ENCODE measurements at places on chromosomes 12 and 14.
A peak's percentile ranks its signal among the peaks of the same experiment; 100 is the strongest.

GRCh38 chr12:3431686-3432085 lies 59.3 kb upstream of the PRMT8 start:
- DNase-seq: no peak

DNA sequence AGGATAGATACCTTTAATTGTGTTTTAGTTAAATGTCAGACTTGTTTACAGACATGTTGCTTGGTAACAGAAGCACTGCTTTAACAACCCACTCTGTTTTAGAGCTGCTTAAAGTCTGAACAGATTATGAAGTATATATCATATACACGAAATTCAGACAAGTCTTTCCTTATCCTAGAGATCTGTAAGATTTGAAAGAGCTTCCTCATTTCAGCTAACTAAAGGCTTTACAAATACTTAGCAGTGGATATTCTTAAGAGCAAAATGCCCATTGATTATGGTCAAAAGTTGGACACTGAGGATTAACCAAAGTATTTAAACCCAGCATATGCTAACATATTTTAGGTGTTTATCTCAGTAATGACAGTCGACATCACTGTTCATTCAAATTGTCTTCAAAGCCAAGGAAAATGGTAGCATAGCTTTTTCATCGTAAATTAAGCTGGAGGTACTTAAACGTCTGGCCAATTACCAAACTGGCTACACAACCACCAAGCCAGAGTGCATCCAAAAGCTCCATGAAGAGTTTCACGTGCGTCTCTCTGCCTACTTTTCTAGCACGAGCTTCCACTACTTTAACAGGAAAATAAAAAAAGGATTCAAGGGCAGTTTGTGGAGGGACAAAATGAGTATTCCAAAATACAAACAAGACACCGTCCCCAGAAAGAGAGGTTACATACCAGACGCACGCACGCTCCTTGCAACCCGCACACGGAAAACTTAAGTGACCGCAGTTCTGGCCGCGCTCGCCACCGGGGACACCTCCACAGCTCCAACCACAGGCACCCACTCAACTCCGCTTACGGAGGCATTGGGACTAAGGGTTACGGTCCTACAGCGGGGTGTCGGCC lies 565 bp downstream of the CEP83 start:
- DNase-seq: no peak

DNA sequence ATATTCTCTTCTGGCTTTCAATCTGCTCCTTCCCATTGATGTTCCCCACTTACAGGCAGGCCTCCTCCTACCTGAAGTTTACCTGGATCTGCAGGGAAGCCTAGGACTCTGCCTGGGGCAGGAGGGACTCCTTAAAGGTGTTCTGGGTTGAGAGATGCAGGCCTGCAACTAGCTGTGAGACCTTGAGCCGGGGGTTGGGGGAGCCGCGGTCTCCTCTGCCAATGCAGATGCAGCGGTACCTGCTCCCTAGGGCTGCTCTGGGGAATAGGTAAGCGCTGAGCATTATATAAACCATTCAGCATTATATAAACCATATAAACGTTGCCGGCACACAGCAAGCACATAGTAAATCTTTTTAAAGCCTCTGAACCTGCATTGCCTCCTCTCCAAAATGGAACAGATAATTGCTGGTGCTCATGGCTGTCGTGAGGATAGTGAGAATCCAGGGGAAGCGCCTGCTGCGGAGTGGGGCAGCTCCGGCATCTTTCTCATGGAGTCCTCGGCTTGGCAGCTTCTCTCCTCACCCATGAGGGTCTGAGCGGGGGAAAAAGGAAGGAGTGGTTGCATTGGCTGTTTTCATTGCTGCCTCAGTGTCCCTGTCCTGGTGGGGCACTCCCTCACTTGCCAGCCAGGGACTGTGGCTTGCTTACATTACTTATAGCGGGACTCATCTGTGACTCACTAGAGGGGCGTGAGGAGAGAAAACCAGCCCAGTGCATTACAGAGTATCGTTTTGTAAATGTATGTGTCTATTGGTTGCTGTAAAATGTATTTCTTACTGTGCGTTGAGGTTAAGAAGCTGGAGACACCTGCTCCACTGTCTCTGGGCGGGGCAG lies 12.5 kb upstream of the KRT80 start:
- no peak for DNase-seq

DNA sequence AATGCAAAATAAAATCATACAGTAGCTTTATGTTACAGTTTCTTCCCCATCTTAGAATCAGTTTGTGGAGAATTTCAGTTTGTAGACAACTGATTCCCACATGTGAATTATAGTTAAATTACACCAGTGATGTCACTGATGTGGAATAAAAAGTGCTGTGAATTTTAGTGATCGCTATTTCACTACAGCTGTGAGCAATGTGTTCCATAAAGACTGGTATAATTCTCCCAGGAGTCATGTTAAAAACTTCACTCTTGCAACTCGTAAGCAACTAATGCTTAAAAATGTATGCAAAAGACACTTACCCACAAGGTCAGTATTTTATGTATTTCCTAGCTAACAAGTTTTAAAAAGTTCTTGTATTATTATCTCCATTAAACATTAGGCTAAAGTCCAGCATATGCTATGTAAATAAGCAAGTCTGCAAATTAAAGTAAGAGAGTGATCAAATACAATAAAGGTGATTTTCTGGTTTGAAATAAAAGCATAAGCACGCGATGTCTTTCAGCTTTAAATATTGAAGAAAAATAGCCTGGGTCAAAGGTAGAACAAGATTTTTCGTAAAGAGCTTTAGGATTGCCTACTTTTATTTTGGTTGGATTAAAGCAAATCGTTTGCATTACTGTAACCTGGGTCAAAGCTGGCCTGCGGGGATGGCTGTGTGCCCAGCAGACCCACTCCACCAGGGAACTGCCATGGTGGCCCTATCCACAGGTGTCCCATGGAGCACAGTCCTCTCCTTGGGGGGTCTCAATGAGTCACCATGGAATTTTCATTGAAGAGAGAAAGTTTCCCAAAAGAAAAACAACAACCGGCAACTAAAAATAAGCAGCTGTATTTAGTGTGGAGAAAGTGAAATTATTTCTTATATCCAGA lies 12.7 kb upstream of the LRIG3 start:
- DNase-seq: no peak

GRCh38 chr12:120711411-120711810 lies 1.2 kb downstream of the UNC119B start:
- no peak for DNase-seq

DNA sequence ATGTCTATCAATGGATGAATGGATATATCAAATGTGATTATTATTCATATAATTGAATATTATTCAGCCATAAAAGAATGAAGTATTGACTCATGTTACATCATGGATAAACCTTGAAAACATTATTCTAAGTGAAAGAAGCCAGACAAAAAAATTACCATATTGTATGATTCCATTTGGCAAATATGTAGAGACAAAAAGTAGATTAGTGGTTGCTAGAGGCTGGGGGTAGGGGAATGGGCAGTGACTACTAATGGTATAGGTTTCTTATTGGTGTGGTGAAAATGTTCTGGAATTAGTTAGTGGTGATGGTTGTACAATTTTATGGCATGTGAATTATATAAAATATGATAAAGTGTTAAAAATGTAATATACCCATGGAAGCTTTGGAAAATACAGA lies 31.8 kb upstream of the GNS start:
- no peak for DNase-seq

DNA sequence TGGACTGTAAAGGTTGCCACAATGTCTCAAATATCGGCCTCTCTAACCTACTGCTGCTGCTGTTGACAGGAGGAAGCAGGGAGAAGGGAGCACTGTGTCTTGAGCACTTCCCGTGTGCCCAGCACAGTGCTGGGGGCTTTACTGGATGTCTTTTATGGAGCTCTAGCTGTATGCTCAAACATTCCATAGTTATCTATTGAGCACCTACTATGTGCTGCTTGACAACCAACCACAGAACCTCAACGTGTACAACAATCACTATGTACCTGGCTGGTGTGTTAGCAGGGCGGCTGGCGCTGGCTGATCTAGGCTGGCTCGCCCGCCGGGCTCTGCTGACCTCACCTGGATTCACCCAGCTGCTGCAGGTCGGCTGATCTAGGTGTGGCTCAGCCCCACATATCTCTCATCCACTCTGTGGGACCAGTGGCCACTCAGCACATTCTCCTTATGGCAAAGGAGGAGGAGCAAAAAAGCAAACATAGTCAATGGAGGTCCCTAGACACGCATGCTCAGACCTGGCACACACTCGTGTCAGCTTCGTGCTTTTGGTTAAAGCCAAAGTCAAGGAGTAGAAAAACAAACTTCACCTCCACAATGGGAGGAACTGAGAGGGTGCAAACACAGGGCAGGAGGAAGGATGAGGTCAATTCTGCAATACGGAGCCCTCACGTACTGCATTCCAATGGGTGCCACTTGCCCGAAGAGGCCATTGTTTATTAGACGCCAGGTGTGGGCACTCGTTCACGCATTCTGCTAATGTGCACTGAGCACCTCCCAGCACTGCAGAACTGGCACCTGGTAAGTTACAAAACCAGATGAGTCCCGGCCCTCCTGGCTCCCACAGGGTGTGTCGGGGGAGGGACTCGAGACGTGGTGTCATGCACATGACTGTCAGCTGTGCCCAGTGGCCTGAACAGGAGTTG lies 147.2 kb downstream of the SCARB1 start:
- no peak for DNase-seq

- DNase-seq: no peak
Measured at GRCh38 chr14:91376547-91377477, 40.8 kb downstream of the CCDC88C start.

GRCh38 chr12:118055144-118055557 lies 5.8 kb downstream of the WSB2 start:
- peak; percentile 43 for DNase-seq

DNA sequence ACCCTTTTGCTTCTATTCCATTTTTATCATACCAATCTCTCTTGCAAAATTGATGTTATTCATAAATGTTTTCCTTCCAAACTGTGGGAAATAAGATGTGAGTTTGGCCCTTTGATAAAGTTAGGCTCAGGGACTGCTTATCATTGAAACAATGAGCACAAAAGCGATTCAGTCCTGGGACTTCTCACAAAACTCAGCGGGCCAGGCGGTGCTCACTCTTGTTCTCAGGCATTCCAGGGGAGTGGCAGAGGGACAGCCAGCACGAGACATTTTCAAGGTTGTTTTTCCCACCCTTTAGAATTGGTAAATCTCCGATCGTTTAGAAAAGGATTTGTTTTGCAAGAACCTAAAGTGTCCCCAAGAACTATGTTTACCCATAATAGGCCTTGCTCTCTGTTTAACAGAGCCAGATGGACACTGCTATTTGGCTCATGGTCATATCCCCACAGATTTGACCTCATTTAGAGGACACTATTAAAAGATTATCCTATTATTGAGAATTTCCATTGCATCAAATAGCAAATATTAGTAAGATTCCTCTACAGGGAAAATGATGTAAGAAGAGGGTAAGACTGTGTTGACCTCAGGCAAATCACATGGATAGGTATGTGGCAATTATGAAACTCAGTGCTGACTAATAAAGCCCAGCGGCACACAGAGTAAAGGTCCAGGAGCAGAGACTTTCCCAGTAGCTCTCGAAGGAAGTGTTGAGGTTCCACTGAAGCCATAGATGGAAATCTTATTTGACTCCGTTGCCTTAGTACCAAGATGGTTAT lies 102.7 kb upstream of the USP44 start:
- no peak for DNase-seq

DNA sequence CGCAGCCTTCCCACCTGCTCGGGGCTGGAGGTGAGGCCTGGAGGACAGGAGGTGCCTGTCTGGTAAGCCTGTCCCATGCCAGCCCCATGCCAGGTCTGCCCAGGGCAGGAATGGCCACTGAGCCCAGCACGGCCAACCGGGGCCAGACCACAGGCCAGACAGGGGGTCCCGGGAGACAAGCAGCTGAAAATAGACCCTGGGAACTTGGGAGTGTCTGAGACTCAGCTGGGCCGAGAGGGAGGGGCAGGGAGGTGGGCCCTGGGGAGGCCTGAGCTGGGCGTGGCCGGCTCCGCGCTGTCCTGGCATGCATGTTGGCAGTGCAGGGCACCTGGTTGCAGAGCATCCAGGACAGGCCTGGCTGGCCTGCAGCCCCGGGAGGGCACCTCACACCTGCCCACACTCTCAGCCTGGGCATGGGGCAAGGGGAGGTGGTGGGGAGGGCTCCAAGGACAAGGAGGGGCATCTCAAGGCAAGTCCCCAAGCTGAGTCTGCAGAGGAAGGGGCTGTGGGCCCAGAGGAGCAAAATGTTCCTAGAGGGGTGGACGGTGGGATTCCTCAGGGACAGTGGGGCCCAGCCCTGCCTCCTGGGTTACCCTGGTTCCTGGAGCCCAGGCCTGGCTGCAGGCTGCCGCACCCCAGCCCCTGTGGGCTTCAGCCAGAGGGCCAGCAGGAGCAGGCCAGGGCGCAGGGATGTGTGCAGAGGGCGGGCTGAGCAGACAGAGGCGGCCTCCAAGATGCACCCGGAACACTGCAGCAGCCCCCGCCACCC lies 3.2 kb upstream of the CRIP1 start:
- DNase-seq: no peak

DNA sequence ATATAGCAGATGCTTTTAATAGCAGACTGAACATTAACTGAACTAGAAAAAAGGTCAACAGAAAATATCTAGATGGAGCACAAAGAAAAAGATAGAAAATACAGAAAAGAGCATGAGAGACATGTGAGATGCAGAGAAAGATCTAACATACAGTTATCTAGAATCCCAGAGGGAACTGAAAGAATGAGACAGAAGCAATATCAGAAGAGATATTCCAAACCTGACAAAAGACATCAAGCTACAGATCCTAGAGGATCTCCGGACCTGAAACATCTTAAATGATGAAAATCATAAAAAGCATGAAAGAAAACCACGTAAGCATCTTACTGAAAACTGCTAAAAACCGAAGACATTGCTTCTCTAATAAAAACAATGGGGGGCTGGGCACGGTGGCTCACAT lies 75.0 kb downstream of the NUMB start:
- no peak for DNase-seq

- peak; percentile 68 for DNase-seq
Measured at GRCh38 chr14:39266525-39266870, 32.8 kb downstream of the MIA2 start.

DNA sequence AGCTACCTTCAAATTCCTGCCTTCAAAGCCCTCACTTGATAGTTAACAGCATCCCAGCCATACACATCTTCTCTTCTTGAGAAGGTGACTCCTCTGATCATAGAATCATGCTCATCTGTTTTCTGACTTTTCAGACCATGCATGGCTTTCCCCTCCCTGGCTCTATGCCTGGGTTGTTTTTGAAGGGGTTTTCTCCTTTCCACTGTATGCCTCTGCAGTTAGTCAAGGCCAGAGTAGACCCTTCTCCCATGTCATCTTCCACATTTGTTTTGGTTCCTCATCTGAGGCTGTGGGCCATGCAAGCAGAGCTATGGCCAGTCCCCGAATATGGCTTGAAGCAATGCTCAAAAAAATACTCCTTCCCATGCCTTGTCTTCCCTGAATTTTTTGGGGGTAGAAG lies 14.3 kb upstream of the MCRS1 start:
- DNase-seq: no peak

GRCh38 chr12:103140286-103140685 lies 182.8 kb downstream of the ASCL1 start:
- no peak for DNase-seq

- DNase-seq: no peak
Measured at GRCh38 chr12:148676-149416, 65.1 kb downstream of the SLC6A12 start.

GRCh38 chr14:71140157-71140556 lies 232.9 kb downstream of the PCNX1 start:
- DNase-seq: no peak
